ENCODE measurements at places on chromosomes 7 and 10. TPM values are rescaled to one million over a fixed set of nuclear protein-coding genes. Genes with fewer than 3 reads are reported as not detected.

PPP1R17 gene
- not detected for total RNA-seq

CPA4 gene
- 0.84 TPM for total RNA-seq

PKD2L1 gene
- not detected for total RNA-seq

NEUROD6 gene
- not detected for total RNA-seq

FOXI2 gene
- total RNA-seq, result not detected

CDC14C gene
- not detected for total RNA-seq

DNA sequence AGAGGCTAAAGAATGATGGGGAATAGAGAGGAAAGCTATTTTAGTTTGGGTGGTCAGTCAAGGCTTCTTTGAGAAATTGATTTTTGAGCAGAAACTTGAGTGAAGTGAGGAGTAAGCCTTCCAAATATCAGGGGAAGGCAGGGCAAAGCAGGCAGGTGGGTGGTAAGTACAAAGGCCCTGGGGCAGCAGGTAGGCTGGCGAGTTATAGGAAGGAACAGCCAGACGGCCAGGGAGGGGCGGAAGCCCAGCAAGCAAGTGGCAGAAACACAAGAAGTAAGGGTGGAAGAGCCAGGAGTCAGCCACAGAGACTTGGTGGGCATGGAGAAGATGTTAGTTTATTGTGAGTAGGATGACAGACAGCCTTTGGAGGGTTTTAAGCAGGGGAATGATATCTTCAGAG lies 34.9 kb downstream of the VWA2 start:
- no peak for DNase-seq

GRCh38 chr10:15636446-15636845 lies 83.3 kb downstream of the ITGA8 start:
- DNase-seq, result no peak

GRCh38 chr10:91006001-91006751 lies 85.3 kb upstream of the ANKRD1 start:
- peak; percentile 37 for DNase-seq

DNA sequence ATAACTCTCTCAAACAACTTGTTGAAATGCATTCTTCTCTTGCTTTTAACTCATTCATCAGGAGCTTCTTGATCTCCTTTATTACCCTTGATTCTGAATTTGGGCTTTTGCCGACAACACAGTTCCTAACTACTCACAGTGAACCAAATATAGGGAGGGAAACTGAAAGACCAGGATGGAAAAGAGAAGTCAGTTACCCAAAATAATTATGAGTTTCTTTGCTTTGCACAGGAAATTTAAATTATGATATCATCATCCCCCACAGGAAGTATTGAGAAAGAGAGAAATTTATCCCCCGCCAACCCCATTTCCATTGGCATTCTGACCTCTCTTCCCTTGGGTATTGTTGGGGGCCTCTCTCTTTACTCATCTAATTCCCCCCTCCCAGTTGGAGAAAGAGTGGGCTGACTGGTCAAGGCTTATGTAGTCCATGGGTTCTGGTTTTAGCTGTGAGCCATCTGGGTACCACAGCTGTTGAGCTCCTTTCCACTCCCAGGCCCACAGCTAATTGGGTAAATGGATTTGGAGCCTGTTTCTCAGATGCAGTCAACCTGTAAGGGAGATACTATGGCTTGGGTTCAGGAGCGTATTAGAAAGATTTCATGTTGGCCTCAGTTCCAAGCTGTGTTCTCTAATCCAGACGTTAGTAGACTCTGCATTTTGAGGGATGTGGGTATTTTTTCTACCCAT lies 109.0 kb downstream of the FZD1 start:
- DNase-seq, result no peak

GRCh38 chr7:124085179-124085578 lies 52.3 kb upstream of the TMEM229A start:
- DNase-seq, result no peak

DNA sequence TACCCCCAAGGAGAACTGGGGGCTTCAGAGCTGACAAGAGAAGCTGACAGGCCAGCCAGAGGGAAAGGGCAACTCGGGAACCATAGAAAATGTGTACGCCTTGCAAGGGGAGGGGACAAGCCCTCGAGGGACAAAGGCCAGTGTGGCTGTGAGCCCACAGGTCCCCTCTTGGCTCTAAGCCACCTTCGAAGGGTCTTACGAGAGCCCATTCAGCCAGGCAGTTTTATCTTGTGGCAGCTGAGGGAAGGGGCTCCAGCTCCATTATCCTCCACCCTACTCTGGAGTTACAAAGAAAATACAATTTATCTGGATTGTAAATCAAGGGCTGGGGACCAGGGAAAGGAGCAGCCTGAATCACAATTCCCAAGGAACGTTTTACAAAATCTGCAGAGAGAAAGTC lies 159.5 kb upstream of the ZMIZ1 start:
- DNase-seq, result no peak

DNA sequence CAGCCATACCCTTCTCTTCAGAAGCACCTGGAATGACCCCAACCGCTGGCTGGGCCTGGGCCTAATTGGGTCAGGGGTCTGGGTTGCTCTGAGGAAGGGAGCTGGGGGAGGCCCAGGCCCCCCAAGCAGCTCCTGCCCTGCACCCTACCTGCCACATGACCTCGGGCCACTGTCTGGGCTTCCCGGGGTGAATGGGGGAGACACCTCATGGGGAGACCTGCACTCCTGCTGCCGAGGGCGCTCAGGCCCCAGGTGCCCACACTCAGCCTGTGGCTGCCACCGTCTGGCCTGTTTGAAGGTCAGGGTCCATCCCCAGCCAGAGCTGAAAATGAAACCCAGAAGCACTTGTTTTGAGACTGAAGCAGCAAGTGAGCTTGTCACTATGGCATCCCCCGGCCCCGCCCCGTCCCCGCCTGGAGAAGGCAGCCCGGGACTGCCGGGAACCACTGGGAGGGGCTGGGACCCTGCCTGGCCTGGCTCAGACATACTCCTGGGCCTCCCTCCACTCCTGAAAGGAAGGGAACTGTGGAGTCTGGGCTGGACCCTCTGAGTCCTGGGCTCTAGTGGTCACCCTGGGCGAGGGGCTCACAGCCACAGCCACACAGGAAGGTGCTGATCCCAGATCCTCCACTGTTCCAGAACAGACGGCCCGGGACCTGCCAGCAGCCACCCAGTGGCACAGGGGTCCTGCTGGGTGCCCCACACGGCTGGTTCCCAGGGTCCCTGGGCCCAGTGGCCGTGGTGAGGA lies 7.4 kb upstream of the MICALL2 start:
- DNase-seq, result peak; percentile 96

- no peak for DNase-seq
Measured at GRCh38 chr7:44461387-44461786, 29.1 kb downstream of the NUDCD3 start.

DNA sequence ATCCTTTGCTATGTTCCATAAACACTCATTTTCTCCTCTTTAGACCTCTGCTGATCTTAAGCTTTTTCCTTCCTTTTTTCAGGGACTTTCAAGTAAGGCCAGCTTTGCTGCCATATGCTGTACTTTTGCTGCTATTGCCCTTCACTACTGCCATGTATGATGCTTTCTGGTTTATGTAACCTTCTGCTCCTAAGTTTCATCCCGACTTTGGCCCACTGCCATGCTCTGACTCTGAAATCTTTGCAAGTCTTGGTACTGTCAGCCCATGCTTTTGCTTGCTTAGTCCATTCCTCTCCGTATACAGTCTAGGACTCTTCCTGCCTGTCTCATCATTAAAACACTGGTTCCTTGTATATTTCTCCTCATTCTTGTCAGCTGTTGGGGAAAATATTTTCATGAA lies 152.4 kb downstream of the RNF133 start:
- no peak for DNase-seq

DNA sequence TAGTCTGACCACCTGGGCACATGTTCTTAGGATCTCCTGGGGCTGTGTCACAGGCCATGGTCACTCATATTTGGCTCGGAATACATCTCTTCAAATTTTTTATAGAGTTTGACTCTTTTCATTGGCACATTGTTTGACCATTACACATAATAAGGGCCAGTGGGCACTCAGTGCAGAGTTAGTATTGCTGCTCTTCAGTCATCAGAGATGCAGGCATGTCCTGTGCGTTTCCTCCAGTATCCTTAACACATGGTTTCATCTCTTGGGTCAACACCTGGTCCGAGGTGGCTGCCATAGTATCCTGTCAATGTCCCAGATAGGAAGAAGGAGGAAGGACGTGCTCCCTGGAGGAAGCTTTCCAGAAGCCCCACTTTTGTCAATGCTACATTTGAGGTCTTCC lies 125.0 kb downstream of the FAM107B start:
- DNase-seq, result no peak

DNA sequence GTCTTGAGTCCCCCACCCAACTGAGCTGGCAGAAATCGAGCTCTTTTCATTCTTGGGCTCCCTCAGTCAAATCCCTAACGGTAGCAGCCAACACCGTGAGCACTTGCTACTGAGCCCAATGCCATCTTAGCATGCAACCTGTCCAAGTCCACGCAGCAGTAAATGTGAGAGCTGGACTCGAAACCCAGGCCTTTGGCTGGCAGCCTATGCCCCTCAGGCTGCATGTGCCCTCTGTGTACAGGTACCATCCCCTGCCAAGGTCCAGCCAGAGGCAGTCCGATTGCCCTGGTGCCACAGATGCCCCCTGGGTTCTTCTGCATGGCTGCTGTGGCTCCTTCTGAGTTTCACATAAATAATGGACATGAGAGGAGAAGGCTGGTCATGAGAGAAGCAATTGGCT lies 1.2 kb upstream of the TMEM273 start:
- DNase-seq, result no peak

DNA sequence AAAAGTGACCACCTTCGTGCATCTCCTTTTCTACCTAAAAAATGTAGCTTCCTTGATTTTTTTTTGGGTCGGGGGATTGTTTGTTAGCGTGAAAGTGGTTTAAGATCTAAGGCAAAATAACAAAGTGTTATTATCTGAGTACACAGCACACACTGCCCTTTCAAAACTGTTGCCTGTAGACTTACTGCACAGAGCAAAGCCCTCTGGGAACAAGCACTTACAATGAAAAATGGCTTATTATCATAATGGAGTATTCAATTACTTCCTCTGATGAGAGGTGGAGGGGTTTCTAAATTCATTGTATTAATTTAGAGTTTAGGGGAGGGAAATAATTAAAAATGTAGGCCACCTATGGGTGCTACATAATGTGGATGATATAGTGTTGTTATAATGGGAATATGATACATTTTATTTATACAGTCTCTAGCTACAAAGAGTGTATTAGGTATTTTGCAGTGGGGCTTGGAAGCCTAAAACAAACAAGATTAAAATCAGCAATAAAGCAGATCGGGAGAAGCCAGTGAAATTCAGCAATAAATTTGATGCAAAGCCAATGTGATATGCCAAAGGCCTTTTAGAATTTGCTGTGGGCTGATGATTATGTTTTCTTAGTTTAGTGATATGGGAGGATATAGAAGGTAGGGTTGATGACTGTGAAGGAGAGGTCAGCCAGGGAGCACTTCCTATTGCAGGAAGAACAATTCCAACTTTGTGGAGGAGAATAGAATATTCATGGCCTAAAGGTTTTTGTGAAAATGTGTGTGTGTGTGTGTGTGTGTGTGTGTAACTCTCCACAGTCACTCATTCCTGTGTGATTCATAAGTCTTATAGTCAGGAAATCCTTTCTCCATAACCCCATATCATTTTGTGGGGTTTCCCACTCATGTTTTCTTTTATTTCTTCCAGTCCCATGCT lies 17.7 kb upstream of the EXOC4 start:
- DNase-seq, result no peak

- no peak for DNase-seq
Measured at GRCh38 chr10:44804661-44805060, 106.5 kb upstream of the TMEM72 start.

- no peak for DNase-seq
Measured at GRCh38 chr7:133550811-133551210, 297.9 kb downstream of the EXOC4 start.

GRCh38 chr10:80709866-80710265 lies 172.2 kb downstream of the SH2D4B start:
- DNase-seq, result no peak
